Naive B cell (primary cell): ENCODE measurements at places on chromosomes 2 and 18. TPM values are rescaled to one million over a fixed set of nuclear protein-coding genes. Genes with fewer than 3 reads are reported as not detected.

STARD6 gene
- not detected for polyA plus RNA-seq

- DNase-seq, result peak; percentile 7
- peaks cover 15% of the 10 kb centered on the region for H3K36me3 ChIP-seq
- peaks cover 72% of the 10 kb centered on the region for H3K4me1 ChIP-seq
Measured at GRCh38 chr2:63056107-63057050, 5.7 kb downstream of the OTX1 start.

DNA sequence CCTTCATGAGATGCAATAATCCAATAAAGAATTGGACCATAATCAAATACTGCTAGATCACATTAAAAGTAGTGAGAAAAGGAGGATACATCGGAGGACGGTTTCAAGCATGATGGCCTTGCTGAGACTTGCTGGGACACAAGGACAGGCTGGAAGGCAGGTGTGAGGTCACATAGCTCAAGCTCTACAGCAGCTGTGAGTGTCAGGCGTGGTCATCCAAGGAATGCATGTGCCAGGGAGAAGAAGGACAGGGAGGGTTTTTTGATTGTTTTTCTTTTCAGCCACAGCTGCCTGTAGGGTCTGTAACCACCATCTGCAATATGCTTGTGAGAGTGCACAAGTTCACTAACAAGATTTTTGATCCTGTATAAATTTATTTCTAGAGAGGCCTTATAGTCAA, 57.6 kb downstream of the BMP10 start:
- no peak for DNase-seq
- peaks cover 43% of the 10 kb centered on the region for H3K4me1 ChIP-seq
- peak overlapping the region; percentile 60 for H3K27ac ChIP-seq
- H3K27me3 ChIP-seq, result no peaks in the 10 kb centered on the region

ACMSD gene
- not detected for polyA plus RNA-seq

GALNT14 gene
- polyA plus RNA-seq, result 0.73 TPM

MOGAT1 gene
- not detected for polyA plus RNA-seq

DNA sequence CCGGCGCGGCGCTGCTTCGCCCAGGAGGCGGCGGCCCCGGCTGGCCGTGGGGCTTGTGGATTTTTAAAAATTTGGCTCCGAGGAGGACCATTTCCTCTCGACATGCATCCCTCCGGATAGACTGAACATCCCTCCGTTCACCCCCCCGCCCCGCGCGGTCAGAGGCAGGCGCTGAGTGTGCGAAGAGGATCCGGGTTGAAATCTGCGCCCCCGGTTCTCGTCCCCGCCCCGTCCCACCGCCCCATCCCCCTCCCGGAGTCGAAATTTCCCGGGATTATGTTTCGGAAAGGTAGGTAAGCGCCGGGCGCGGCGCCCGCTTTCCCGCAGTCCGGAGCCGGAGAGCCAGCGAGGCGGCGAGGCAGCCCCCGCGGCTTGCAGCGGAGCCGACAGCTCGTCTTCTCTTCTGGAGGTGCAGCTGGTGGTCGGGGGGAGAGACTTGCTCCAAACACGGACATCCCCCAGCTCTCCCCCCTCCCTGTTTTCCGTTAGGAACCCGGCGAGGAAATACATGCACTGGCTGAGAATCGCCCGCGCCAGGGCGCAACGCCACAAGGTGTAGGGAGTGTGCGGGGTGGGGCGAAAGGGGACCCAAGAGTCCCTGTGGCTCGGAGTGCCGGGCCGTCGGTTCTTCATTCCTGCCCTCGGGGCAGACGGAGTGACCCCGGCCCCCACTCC, at the start of gene PRKCE:
Gene PRKCE, plus strand, starts transcription at position 261 of the 675 bp plus-strand sequence.
- H3K4me3 ChIP-seq, result peak within 1 kb of the TSS; percentile 92
- H3K4me1 ChIP-seq, result peaks cover 61% of the 10 kb centered on the region
- H3K27ac ChIP-seq, result peak within 1 kb of the TSS; percentile 95
- no peaks in the 10 kb centered on the region for H3K27me3 ChIP-seq
- peak; percentile 18 for DNase-seq
- H3K36me3 ChIP-seq, result peaks cover 8% of the 10 kb centered on the region

GRCh38 chr2:233764761-233765160, 4.7 kb downstream of the UGT1A1 start:
- H3K36me3 ChIP-seq, result no peaks in the 10 kb centered on the region
- H3K4me1 ChIP-seq, result no peaks in the 10 kb centered on the region
- DNase-seq, result no peak
- H3K4me3 ChIP-seq, result no peak overlapping the region
- H3K27ac ChIP-seq, result no peak overlapping the region

CPS1 gene
- polyA plus RNA-seq, result not detected

SCN7A gene
- polyA plus RNA-seq, result not detected

DNA sequence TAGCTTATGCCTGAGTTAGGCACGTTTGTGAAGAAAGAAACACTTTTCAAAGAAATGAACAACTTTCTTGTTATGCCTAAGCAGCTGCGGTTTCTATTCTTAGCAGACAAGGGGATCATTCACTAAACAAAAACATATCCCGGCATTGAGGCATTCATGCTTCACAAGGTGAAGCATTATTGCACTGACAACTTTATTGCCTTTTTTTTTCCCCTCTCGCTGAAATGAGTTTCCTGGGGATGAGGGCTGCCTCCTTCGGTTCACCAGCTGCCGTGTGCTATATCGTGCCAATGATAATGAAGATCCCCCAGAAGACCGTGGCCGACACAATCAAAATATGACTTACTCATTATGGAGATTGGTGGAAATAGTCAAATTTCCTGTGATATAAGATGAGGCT, 288.2 kb upstream of the ST6GAL2 start:
- DNase-seq, result no peak
- no peaks in the 10 kb centered on the region for H3K27me3 ChIP-seq
- no peak overlapping the region for H3K4me3 ChIP-seq

DOCK10 gene
- polyA plus RNA-seq, result 24.6 TPM

DNA sequence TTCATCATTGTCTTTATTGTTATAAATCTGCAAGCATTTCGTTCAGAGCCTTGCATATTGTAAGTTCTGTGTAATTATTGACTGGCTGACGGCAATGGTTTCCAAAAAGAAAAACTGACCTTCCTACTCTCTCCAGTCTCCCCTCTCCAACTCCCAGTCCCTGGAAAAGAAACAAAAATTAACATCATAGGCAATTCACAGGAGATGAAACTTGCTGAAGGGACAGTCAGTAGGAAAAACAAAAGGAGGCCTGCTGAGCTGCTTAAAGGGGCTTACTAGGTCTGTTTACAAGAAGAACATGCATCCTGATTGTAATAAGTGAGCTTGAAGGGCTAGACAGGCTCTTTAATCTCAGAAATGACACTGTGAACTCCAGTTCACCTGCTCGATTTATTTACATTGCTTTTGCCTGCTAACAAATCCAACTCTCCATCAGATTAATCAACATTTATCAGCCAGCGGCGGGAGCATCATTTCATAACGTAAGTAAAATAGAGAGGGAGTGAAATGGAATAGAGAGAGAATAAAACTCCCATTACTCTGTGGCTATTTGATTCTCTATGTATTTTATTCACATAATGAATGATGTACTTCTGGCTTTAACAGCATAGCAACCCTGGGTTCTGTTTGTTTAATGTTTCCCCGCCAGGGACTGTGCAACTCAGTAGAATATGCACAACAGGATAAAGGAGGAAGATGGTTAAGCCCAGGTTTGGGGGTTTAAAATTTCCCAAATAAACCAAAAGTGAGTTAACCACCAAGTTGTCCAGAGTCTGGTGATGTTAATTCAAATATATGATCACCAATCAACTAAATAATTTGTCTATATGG, 256.7 kb upstream of the SETBP1 start:
- no peaks in the 10 kb centered on the region for H3K4me1 ChIP-seq
- DNase-seq, result no peak

RAB27B gene
- 0.03 TPM for polyA plus RNA-seq

DOK6 gene
- polyA plus RNA-seq, result not detected

DNA sequence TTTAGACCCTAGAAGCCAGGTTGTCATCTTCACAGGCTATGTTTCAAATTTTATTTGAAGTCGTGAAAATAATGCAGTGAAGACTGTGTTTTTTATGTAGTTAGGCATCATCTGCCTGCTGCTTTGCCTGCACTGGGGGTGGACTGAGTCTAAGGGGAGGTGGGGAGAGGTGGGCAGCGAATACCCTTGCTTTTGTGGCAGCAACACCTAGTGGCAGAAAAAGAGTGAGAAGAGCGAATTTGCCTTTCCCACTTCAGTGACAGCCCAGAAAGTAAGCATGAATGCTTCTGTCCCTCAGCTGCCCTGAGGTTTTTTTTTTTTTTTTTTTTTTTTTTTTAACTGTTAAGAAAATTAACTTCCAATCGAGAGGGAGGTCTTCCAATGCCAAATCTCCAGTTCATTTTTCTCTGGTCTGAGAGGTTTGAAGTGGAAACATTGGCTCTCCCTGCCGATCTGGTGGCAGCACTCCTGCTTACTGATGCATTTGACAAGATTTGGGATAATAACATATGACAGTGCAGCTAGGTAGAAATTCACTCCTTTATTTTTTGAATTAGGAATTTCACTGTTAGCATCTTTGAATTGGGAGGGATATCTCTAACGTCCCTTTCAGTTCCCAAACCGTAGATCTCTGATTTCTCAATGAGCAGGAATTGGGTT, 60.3 kb upstream of the LYPD6B start:
- H3K27ac ChIP-seq, result no peak overlapping the region
- no peaks in the 10 kb centered on the region for H3K36me3 ChIP-seq
- no peak for DNase-seq
- H3K27me3 ChIP-seq, result no peaks in the 10 kb centered on the region
- peaks cover 6% of the 10 kb centered on the region for H3K4me1 ChIP-seq

GRCh38 chr18:23849141-23849540, 159.9 kb downstream of the LAMA3 start:
- no peaks in the 10 kb centered on the region for H3K27me3 ChIP-seq
- no peak overlapping the region for H3K4me3 ChIP-seq
- no peak for DNase-seq
- H3K27ac ChIP-seq, result no peak overlapping the region
- H3K4me1 ChIP-seq, result peaks cover 21% of the 10 kb centered on the region
- no peaks in the 10 kb centered on the region for H3K36me3 ChIP-seq

GRCh38 chr2:79993144-79993543, 311.4 kb downstream of the LRRTM1 start:
- no peaks in the 10 kb centered on the region for H3K4me1 ChIP-seq
- H3K4me3 ChIP-seq, result no peak overlapping the region
- no peak for DNase-seq
- H3K27me3 ChIP-seq, result peaks cover 8% of the 10 kb centered on the region
- H3K27ac ChIP-seq, result no peak overlapping the region
- H3K36me3 ChIP-seq, result no peaks in the 10 kb centered on the region

FOXD4L1 gene
- polyA plus RNA-seq, result not detected

INPP5D gene
- polyA plus RNA-seq, result 97.7 TPM

HES6 gene
- 5.0 TPM for polyA plus RNA-seq

GRCh38 chr2:42698940-42699339, 65.0 kb downstream of the OXER1 start:
- H3K4me1 ChIP-seq, result no peaks in the 10 kb centered on the region
- DNase-seq, result no peak

DNA sequence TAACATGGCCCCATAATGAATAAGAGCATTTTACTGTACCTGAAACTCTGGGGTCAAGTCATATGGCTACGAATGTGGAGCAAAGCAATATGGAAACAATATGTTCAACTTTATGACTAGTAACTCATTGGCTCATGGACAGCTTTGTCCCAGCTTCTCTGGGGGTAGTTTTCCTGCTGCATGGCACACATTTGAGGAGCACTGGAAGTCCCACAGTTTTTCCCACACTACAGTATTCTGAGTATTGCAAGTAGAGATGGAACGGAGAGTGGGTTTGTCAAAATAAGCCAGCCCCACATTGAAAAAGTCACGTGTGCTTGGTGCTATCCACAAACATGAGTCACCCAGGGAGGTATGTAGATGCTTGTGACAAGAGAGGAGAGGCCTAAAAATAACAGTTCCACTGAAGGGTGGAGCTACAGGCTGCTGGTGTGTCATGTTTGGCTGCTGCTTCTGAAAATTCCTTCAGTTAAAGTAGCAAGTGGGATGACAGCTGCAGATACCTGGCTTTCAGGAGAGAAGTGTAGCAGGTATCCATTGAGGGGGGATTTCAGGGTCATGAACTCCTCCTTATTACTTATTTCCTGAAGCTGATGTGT, 48.2 kb upstream of the CTAGE1 start:
- no peak overlapping the region for H3K27ac ChIP-seq
- DNase-seq, result no peak

DNA sequence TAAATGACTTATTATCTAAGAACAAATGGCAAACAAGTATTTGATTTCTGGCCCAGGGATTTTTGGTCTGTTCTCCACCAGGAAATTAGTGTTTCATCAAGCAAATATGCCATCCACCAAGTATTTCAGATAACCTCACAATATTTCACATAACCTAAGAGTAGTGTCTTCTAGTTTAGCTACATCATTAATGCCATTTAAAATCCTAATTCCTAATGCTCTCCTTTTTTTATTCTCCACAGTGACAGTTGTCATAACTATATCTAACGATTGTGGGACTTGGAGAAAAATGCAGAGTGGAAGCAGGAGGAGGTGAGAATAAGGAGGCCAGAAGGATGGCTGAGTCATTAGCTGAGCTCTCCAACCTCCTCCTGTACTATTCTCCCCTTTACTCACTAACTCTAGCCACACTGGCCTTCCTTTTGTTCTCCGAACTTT, 58.5 kb upstream of the CTLA4 start:
- no peak for DNase-seq
- H3K27me3 ChIP-seq, result peaks cover 77% of the 10 kb centered on the region
- H3K4me1 ChIP-seq, result no peaks in the 10 kb centered on the region
- H3K4me3 ChIP-seq, result no peak overlapping the region
- peaks cover 25% of the 10 kb centered on the region for H3K36me3 ChIP-seq

GRCh38 chr18:55748227-55748738, 160.3 kb upstream of the TCF4 start:
- no peak overlapping the region for H3K27ac ChIP-seq
- no peaks in the 10 kb centered on the region for H3K36me3 ChIP-seq
- no peak for DNase-seq
- H3K27me3 ChIP-seq, result no peaks in the 10 kb centered on the region

GBX2 gene
- polyA plus RNA-seq, result not detected

GRCh38 chr18:574149-574860, 5.9 kb upstream of the CETN1 start:
- H3K27me3 ChIP-seq, result no peaks in the 10 kb centered on the region
- no peak for DNase-seq
- no peaks in the 10 kb centered on the region for H3K36me3 ChIP-seq
- H3K4me3 ChIP-seq, result no peak overlapping the region
- H3K27ac ChIP-seq, result no peak overlapping the region
- H3K4me1 ChIP-seq, result no peaks in the 10 kb centered on the region

GRCh38 chr2:223633656-223634055, 31.5 kb upstream of the SCG2 start:
- H3K27me3 ChIP-seq, result peaks cover 6% of the 10 kb centered on the region
- H3K27ac ChIP-seq, result no peak overlapping the region
- H3K4me1 ChIP-seq, result no peaks in the 10 kb centered on the region
- no peak overlapping the region for H3K4me3 ChIP-seq
- H3K36me3 ChIP-seq, result no peaks in the 10 kb centered on the region
- no peak for DNase-seq

IL1F10 gene
- not detected for polyA plus RNA-seq

- no peak for DNase-seq
- no peak overlapping the region for H3K27ac ChIP-seq
- H3K36me3 ChIP-seq, result no peaks in the 10 kb centered on the region
- H3K4me1 ChIP-seq, result no peaks in the 10 kb centered on the region
- H3K4me3 ChIP-seq, result no peak overlapping the region
- peaks cover 5% of the 10 kb centered on the region for H3K27me3 ChIP-seq
Measured at GRCh38 chr2:158837645-158838044, 42.5 kb downstream of the DAPL1 start.

GRCh38 chr2:74259191-74259590, 60.8 kb downstream of the MTHFD2 start:
- DNase-seq, result no peak
- no peak overlapping the region for H3K27ac ChIP-seq
- H3K4me3 ChIP-seq, result no peak overlapping the region
- no peaks in the 10 kb centered on the region for H3K4me1 ChIP-seq
- peaks cover 7% of the 10 kb centered on the region for H3K36me3 ChIP-seq

UGT1A10 gene
- not detected for polyA plus RNA-seq
